Calu3 (cell line): ENCODE measurements at places on chromosomes 11 and 22.

GRCh38 chr11:72787216-72788104 is 6.4 kb downstream of the STARD10 start:
- DNase-seq, result no peak

GRCh38 chr11:107834995-107835394 is 23.6 kb downstream of the SLC35F2 start:
- peak; percentile 15 for DNase-seq

DNA sequence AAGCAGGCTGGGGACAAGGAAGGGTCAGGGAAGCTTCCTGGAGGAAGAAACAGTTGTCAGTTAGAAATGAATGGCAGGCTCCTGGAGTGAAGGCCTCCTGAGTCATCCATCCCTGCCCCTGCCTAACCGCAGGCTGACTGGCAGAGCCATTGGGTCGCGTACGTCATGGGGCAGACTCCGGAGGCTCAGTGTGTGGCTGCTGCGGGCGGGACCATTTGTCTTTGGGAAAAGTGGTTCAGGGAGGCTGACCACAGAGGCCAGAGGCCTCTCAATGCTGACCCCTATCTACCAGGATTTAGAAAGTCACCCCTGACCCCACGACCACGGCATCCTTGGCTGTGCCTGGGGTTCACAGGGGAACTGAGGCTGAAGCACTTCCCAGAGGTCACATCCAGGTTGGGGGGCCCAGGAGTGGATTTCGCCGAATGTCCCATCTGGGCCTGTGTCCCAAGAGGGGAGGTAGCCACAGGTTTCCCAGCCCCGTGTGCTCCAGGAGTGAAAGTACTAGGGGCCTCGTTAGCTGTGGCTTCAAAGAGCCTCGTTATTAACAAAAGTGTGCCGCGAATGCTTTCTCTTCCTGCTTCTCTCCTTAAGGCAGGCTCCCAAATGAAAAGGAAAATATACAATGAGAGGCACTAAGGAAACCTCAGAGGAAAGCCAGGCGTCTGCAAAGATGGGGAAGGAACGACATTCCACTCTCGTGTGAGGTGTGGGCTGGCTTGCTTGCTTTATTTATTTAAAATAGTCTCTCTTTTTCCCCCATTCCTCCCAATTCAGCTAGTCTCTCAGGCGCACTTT is 58.9 kb downstream of the FLRT1 start:
- peak; percentile 81 for DNase-seq

DNA sequence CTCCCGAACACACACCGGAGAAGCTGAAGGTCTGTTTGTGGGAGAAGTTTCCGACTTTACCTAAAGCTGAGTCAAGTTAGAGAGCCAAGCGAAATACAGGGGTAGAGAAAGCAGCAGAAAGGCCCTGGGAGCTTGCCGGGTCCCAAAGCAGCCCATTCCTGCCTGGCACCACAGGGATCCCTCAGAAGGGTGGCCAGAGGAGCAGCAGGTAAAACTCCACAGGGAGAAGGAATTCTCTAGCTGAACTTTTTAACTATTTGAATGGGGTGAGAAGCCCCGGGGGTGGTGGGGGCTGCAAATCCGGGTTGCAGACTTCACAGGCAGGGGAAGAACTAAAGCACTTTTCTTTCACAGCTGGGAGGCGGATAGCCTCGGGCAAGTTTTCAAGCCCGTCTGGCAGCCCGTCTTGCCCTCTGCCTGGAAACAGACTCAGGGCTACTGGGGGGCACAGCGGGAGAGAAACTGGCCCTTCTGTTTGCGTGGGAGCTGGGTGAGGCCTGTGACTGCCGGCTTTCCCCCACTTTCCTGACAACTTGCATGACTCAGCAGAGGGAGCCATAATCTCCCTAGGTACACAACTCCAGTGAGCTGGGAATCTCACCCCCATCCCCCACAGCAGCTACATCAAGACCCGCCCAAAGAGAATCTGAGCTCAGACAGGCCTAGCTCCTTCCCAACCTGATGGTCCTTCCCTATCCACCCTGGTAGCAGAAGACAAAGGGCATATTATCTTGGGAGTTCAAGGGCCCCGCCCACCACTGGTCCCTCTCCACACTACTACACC is 311.0 kb downstream of the SBF2 start:
- peak; percentile 39 for DNase-seq
